ENCODE measurements at places on chromosomes 4 and X.

DNA sequence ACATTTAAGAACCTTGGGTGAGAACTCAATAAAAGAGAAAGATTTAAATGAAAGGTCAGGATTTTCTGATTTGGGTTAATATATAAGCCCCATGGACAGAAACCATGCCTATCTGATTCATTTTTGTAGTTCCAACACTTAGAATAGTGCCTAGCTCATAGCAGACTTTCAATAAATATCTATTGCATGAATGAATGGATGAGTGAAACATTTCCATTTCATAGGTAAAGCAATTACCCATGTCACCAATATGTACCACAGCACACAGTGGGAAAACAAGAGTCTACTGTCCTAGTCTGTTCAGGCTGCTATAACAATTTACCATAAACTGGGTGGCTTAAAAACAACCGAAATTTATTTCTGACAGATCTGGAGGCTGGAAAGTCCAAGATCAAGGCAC lies 63.9 kb upstream of the PTPN13 start:
- DNase-seq = no peak

DNA sequence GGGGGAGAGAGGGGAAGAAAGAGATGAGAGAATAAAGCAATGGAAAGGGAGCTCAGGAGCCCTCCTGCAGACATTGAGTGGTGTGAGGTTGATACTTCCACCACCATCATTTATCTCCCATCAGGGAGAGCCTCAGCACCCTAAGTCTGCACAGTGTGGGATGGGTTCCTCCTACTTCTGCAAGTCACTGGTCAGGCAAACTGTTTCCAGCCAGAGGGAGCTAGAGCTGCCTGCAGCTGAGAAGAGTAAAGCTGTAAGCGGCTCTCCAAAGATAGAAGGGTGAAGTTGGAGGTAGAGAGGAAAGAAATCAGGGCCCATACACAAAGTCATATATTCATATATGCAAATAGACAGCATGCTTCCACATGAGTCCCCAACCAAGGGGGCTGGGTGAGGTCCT lies 21.9 kb upstream of the ZNF81 start:
- no peak for DNase-seq

DNA sequence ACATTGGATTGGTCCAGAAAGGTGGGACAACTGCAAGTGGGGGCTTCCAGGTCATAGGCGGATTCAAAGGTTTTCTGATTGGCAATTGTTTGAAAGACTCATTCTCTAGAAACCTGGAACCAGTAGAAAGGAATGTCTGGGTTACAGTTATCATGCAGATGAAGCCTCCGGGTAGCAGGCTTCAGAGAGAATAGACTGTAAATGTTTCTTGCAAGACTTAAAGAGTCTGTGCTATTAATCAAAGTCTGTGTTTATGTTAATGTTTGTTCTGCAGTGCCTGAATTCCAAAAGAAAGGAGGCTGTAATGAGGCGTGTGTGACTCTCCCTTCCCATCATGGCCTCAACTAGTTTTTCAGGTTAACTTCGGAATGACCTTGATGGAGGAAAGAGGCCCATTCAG lies 43.9 kb upstream of the GC start:
- DNase-seq = no peak

DNA sequence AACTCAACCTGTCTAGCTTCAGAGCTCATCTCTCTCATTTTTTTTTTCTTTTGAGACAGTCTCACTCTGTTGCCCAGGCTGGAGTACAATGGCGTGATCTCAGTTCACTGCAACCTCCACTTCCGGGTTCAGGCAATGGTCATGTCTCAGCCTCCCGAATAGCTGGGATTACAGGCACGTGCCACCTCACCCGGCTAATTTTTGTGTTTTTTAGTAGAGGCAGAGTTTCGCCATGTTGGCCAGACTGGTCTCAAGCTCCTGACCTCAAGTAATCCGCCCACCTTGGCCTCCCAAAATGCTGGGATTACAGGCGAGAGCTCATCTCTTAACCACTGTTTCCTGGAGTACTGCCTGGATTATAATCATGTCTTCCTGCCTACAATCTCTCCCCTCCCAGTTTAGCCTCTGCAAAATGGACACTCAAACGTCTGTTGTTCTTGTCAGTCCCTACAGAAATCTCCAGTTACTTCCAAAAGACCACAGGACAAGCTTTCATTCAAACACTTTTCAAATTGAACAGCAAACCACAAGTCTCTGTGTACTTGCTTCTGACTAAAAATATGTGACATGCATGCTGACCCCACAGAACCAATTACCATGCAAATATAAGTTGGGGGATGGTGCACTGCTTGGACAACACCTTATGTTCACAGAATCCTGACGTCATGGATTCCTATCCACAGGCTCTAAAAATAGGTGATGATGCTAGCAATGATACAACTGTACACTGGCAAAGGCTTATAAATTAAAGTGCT lies 137.2 kb downstream of the SH3KBP1 start:
- DNase-seq = no peak

DNA sequence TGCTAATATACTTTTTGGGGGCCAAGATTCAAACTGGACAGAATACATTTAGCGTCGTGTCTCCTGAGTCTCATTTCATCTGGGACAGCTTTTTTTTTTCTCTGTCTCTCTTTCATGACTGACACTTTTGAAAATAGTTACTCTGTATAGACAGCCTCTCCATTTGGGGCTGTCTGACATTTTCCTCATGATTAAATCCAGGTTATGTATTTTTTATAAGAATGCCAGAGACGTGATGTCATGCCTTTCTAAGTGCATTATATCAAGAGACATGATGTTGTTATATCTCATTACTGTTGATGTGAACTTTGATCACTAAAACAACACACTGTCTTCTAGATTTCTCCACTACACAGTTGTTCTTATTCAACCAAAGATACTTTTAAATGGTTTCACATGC lies 199.0 kb downstream of the BANK1 start:
- DNase-seq = no peak
